ENCODE measurements at places on chromosomes 4 and X.
A peak's percentile ranks its signal among the peaks of the same experiment; 100 is the strongest.

DNA sequence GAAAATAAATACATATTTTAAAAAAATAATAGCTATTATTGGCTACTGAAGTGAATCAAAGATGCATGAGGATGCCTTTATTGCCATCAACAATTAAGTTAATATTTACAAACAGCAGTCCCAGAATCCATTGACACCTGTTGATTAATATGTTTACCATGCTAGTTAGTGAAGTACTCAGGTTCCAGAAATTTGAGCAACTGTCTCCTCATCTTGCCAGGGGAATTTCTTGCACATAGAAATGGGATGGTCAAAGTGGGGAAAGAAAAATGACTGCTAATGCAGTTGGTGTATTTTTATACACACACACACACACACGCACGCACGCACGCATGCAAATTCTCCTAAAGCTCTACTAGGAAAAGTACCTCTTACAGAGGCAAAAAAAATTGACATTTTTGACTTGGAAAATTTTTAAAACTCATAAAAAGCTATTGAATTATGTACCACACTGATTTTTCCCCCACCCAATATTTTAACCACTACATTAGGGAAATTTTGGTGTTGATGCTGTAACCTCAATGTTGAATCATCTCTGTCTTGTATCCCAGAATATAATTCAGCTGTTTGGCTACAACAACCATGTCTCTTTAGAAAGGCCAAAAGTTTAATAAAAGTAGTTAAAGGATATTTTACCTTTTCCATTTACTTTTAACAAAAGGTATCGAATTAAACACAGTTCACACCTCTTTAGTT, 105.3 kb upstream of the TMEM150C start:
- DNase-seq = no peak

DNA sequence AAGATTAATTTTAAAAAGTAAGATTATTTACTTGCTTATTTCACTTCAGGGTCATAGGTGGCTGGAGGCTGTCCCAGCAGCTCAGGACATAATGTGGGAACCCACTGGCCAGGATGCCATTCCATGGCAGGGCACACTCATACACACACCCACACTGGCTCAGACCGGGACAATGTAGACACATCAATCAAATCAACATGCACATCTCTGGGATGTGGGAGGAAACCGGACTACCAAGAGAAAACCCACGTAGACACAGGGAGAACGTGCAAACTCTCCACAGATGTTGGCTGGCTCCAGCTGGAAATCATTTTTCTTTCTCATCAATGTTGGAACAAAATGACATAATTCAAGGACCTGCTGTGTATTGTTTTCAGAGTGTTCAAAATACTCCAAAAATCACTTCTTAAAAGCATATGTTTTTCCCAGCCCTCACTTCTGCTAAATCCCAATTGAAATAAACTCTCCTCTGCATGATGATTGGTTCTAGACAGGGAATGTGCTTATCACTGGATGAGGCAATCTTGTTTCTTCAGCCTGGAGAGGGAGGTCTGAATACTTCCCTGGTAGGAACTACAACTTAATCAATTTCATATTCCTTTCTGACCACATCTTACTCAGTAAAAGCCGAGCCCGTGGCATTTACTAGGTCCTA, 18.6 kb upstream of the CPE start:
- peak; percentile 25 for DNase-seq

GRCh38 chr4:950136-951020, 18.1 kb downstream of the TMEM175 start:
- no peak for DNase-seq

DNA sequence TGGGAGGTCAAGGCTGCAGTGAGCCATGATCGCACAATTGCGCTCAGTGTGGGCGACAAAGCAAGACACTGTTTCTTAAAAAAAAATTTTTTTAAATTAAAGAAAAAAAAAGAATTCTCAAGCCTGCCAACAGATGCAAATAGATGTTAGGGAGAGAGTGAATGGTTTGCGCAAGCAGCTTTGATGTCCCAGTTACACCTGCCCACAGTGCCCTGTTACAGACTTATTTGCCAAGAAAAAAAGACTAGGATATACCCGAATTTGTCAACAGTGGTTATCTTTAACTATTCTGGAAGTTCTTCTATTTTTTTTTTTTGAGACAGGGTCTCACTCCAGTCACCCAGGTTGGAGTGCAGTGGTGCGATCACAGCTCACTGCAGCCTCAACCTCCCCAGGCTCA, 44.3 kb upstream of the UGDH start:
- no peak for DNase-seq

GRCh38 chrX:154025230-154025629, 5.5 kb upstream of the IRAK1 start:
- DNase-seq = no peak

DNA sequence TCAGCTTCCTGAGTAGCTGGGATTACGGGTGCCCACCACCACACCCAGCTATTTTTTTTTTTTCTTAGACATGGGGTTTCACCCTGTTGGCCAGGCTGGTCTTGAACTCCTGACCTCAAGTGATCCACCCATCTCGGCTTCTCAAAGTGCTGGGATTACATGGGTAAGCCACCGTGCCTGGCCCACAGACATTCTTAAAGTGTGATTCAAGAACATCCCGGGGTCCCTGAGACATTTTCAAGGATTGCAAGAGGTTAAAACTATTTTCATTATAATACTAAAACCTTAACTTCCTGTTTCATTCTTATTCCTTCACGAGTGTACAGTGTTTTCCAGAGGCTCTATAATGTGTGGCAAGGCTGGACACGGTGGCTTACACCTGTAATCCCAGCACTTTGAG, 318.7 kb downstream of the CAMK2D start:
- DNase-seq = peak; percentile 75

DNA sequence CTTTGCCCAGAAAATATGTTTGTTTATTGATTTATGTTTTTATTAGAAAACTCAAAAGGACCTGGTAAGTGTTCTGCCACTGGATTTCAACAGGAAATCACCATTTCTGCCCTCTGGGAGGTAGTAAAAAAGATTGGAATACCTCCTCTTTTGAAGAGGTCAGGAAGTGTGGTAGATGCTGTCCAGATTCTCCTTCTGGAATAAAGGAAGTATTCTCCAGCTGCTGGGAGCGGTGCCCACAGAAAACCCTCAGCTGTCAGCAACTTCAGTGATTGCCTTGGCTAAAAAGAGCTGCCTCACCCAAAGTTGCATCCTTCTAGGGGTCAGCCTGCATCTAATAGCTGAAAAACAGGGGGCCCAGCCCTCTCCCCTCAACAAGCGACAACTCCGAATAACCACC, 13.8 kb upstream of the ZNF674 start:
- DNase-seq = no peak

GRCh38 chr4:185381288-185382196, 14.2 kb downstream of the LRP2BP start:
- no peak for DNase-seq

DNA sequence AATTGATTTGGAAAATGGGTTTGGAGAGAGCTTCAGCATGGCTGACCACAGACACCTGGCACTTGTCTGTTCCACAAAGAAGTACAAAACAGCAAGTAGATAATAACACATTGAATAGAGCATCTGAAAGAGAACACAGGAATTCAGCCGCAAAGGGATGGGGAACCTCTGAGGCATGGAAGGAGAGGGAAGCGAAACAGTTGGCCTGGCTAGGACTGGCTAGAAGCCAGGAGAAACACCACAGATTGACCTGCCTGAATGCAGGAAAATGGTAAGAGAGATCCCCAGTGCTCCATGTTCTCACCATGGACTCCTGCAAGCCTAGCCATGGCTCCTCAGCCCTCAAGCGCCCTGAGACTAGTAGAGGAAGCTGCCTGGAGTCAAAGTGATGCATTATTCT, 169.7 kb upstream of the SH3RF1 start:
- DNase-seq = no peak

- DNase-seq = no peak
Measured at GRCh38 chr4:101682946-101683345, 107.6 kb upstream of the BANK1 start.

- DNase-seq = peak; percentile 88
Measured at GRCh38 chr4:113141901-113142346, 92.5 kb downstream of the ANK2 start.

DNA sequence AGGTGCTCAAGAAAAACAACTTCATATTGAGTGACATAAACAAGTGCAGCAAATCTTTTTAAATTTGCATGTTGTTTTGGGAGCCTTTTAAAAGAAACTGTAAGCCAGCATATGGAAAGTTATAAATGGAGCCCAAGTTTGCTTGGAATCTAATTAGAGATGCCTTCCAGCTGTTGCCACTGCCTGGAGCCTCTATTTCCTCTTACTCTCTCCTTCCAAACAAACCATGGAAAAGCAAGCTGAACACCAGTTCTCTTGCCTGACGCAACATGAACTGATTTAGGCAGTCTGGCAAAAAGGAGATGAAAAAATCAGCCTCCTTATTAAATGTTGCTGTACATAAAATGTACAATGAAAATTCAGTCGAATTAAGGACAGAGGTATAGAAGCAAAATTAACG, 21.5 kb downstream of the ARSJ start:
- DNase-seq = no peak

GRCh38 chr4:71095545-71095944, 102.1 kb downstream of the DCK start:
- DNase-seq = no peak

DNA sequence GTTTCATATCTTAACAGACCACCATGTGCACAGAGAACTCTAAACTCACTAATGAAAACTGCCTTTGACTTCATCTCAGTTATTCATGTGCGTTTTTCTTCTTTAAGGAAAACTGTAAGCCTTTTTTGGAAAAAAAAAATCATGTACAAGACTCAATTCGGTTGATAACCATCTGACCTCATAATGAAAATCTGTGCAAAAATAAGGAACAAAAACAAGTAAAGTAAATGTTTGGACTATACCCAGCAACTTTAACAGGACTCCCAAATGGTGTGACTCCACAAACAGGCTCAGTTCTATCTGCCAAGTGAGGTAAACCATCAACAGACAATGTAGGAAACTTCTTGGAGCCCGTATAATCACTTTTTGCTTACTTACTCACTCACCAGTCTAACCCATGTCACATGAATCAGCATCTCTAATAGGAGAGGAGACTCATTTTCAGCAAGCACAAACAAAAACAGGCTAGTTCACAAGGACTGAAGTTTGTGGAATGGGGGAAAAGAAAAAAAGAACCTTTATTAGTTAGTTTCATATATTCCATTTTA, 9.3 kb downstream of the APOO start:
- DNase-seq = peak; percentile 19

- no peak for DNase-seq
Measured at GRCh38 chr4:26713563-26714151, 129.8 kb downstream of the TBC1D19 start.

GRCh38 chr4:85459736-85460135, 15.2 kb upstream of the ARHGAP24 start:
- DNase-seq = no peak

GRCh38 chr4:165520086-165520485, 141.3 kb downstream of the CPE start:
- DNase-seq = no peak

DNA sequence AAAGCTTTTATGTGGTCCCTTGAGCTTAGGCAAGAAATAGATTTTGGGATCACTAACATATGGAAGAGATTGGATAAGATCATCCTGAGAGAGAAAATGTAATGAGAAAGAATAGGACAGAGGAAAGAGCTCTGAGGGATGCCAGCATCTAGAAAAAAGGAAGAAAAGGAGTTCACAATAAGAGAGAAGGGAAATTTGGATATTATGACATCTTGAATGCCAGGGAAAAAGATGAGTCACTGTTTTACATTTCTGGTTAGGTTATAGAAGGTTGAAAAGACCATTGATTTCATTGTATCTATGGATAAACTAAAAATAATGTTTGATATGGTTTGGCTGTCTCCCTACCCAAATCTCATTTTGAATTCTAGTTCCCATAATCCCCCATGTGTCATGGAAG, 208.5 kb downstream of the MAD2L1 start:
- DNase-seq = peak; percentile 9

- DNase-seq = peak; percentile 87
Measured at GRCh38 chr4:88616275-88617150, 24.2 kb downstream of the HERC3 start.

DNA sequence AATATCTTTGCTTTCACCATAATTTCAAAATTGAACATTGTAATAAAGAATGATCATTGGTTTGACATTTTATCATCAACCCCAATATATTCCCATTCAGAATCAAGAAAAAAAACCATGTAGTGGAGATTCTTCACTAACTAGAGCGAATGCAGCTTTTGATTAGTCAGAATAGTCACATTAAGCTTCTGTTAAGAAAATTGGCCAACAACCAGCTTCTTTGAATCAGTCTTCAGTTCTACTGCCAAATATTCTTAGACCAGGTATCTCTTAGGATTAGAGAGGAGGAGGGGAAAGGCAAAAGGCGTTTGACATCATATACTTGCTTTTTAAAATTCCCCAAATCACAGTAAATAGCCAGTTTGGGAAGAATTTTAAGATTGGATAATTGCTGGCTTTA, 22.2 kb upstream of the TBC1D8B start:
- DNase-seq = no peak

- DNase-seq = no peak
Measured at GRCh38 chr4:77202491-77202890, 45.5 kb downstream of the CCNG2 start.

DNA sequence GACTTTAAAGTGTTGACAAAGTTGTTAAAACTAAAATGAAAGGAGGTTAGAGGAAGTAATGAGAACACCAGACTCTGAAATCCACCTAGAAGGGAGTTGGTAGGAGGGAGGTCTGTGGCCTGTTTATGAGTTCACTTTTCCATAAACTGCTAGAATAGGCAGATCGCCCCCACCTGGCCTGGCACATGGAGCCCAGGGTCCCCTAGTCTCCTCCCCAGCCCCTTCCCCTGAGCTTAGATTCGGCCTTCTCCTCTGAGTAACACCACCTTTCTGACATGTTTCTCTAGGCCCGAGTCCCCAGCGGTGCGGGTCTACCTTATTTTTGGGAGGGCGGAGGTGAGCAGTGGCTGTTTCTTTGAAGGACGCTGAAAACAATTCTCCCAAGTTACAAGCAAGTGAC, 54.5 kb upstream of the FAT1 start:
- DNase-seq = no peak

DNA sequence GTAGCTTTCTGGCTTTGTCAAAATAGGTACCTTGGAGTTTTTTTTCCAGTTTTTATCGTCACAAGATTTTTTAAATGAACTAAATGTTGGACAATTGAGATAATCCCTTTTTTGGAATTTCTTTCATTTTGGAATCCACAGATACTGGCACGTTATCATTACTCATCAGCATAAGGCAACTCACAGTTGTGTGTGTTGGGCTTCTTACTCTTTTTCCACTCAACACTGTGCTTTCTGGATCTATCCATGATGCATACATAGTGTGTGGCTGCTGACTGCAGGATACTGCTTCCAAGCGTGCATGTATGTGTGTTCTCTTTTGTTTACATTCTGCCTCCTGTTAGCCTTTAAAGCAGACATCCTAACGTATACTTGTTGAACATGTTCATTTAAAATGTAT, 113.5 kb upstream of the FAM9A start:
- no peak for DNase-seq

All from fibroblast of skin of back (primary cell).